AG08395 (cell line): ENCODE measurements at places on chromosomes 2 and 18.

DNA sequence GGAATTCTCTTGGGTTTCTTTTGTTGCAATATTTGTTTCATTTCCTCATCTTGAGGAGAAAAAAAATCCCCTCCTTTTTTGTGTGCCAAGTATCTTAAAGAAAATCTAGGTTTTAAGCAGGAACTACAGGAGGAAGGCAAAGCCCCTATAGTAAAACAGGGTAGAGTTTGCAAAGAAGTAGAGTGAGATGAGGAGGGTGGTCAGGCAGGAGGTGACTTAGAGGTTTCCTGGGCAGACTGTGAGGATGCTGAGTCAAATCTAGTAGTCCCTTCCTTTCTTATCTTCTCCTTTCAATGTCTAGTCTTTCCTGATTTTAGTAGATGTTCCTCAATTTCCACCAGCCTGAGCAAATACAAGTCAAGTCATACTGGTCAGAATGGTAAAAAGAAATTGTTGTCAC lies 222.5 kb downstream of the PMAIP1 start:
- DNase-seq: no peak

- DNase-seq: no peak
These were observed 43.5 kb downstream of the KCTD1 start for GRCh38 chr18:26504831-26505230.

DNA sequence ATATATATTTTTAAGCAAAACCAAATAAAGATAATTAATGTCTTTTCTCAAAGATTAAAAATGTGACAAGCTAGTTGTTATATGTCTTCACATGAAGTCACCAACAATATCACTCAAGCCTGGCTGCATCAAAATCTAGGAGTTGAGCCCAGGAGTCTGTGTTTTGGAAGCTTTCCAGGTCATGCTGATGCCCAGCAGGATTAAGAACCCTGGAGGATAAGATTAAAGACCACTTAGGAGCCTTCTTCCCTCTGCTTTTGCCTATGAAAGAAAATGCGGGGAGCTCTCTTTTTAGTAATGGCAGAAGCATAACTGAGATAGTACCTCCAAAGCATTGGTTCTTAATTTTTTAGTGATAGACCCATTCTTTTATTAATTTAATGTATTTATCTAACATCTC lies 157.4 kb downstream of the ASXL3 start:
- DNase-seq: no peak

DNA sequence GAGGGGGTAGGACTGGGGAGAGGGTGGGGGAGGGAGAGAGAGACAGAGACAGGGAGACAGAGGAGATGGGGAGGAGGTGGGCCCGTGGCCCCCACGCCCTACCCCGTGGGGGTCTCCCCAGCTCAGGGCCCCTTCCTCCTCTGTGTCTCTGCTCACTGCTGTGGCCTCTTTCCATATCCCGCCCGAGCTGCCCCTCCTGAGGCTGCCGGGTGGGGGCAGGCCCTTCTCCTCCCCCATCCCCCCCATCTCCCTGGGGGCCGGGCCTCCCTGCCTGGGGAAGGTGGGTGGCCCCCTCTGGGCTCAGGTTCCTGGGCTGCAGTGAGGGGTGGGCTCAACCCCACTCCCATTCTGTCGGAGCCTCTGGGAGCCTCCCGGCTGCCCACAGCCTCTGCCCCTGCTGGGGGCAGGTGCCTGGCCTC lies 332 bp upstream of the PDCD1 start:
- DNase-seq: no peak

DNA sequence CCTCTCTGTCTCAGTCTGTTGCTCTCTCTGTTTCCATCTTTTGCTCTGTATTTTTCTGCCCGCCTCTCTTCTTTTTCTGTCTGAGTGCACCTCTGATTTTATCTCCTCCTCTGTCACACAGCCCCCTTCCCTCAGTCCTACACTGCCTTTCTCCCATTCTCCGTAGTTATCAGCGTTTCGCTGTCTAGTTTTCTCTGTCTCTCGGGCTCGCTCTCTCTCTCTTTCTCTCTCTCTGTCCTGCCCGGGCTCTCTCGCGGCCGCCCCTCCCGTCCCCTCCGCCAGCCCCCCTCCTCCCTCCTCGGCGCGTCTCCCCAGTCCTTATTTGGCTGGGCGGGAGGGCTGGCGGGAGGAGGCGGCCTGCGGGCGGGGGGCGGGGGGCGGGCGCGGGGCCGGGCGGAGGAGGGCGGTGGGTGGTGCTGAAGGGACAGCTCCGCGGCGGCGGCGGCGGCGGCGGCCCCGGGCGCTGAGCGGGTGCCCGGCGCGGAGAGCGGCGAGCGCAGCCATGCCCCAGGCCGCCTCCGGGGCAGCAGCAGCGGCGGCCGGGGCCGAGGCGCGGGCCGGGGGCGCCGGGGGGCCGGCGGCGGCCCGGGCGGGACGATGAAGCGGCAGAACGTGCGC lies at the start of gene KCNK3:
TSS of gene KCNK3 (plus strand) at position 444 of the 618 bp plus-strand sequence. CDS start at position 598, 154 bp downstream.
- peak; percentile 70 for DNase-seq

GRCh38 chr2:73063909-73064875 lies 7.3 kb downstream of the SFXN5 start:
- peak; percentile 75 for DNase-seq

DNA sequence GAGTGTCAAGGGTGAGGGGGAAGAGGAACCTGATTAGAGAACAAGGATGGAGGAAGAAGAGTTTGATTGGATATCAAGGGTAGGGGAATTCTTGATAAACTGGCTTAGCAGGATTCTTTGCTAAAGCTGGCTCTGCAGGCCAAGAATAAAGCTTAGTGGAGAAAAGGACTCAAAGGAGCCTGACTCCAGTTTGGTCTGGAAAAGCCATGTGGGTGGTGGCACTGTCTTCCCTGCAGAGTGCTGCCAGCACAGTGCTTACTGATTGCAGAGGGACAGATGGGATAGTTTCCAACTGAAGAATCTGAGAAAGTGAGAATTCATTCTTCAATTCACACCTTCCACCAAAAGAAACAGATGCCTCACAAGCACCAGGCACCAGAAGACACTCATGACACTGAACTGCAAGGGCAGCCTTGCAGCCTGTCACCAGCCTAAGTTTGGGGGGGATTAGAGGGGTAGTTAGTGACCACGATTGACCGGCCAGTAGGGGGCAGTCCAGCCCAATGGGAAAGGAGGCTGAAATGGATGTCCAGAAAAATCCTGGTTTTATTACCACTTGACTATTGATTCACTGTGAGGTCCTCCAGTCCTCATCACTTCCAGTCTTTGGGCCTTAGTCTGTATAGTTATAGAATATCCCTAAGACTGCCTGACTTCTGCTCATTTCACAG lies 334.5 kb downstream of the SMAD2 start:
- DNase-seq: no peak
